Hematopoietic multipotent progenitor cell treated with erythropoietin and hydrocortisone succinate and interleukin-3 and kit ligand, for 4 days (in vitro differentiated cells): ENCODE measurements at places on chromosomes 1 and 21.
A peak's percentile ranks its signal among the peaks of the same experiment; 100 is the strongest.

GRCh38 chr1:225817611-225818061 lies 7.7 kb downstream of the EPHX1 start:
- peak; percentile 85 for DNase-seq

- DNase-seq = no peak
These were observed 433.3 kb downstream of the RPS6KC1 start for GRCh38 chr1:213484333-213484732.

DNA sequence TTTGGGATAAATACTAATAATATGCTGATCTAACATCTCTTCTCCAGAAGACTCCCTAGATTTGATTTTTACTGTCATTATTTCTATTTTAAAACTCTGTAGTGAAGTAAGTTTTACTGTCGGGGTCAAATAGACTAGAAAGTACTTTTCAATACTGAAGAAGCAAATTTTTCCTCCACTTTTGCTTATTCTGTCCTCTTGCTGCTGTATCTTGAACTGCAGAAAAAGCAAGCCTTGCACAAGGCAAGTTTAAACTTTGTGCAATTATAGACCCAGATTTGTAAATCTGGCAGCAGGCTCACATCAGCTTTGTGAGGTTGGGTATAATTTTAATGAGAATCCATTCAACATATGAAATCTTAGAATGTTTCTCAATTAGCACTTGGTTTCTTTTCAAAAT lies 151.1 kb upstream of the ETS2 start:
- DNase-seq = no peak

- no peak for DNase-seq
These were observed 49.2 kb downstream of the GREM2 start for GRCh38 chr1:240562779-240563178.

DNA sequence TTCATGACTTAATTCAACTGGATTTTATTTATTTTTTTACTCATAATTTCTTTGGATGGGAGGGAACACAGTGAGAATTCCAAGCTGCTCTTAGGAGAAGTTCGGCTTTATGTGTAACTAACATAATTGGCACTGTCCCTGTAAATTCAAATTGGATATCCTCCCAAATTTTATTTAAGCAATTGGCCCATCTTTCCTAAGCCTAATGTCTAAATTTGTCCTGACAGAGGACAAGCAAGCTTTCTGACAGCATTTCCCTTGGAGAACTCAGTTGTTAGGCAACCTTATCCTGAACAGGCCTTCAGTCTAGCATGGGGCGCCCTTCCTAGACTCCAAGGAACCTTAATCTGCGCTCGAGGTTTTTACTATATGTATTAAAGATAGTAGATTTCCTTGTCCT lies 550.3 kb downstream of the NUF2 start:
- no peak for DNase-seq

DNA sequence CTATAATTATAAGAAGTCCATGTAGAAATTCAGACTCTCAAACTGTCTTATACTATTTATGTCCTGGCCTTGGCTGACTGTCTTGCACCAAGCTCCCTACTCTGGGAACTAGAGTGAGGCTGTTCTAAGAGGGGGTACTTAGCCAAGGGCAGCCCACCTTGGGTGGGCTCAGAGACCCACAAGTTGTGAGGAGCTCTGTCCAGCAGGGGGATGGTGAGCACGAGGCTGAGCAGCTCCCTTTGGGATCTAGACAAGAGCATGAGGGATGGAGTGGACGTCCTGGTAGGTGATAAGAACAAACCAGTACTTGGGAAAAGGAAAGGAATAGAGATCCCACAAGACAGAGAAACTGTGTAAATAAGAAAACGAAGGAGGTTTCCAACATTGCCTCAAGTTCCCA lies 127.1 kb upstream of the SLC44A3 start:
- no peak for DNase-seq

- DNase-seq = no peak
These were observed 25.7 kb downstream of the TENT5C start for GRCh38 chr1:117631359-117632160.

GRCh38 chr1:12798911-12799310 lies 7.7 kb downstream of the PRAMEF1 start:
- no peak for DNase-seq
